ENCODE measurements at places on chromosomes 7 and 10.

GRCh38 chr10:83816942-83817341, 322.4 kb upstream of the GHITM start:
- DNase-seq = no peak

DNA sequence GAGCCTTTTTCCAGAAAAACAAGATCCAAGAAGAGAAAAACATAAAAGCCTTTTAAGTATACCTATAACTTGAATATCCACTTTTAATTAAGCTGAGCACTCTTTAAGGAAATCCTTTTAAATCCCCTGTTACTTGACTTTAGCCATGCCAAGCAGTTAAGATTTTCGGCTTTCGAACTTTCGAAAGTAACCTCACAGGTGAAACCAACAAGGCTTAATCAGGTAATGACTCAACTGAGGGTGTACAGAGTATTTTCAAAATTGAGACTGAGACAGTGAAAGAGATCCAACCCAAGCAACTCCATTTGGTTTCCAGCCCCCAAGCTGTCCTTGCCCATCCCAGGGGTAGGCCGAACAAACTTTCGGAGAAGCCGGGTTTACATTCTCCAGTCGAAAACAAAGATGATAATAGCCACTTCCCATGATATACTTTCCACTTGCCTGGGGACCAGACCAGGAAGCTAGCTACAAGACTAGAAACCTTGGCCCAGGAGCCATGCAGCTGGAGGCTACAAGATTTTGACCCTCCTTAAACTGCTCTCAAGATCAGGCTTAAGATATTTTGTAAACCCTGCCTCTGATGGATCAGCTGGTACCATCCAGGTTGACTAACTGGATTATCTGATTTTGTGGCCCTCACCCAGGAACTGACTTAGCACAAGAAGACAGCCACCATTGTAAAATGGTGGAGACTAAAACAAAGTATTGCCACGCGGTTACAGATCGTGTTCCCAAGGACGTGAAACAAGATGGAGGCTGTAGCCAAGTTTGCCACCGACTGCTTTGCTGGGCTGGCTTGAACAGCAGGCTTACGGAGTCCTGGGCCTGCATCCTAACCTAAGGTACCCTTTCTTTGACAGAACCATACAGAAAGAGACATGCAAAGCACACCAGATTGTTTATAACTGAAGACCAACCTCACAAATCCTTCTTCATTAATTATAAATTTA, 32.3 kb downstream of the C1GALT1 start:
- DNase-seq = no peak

GRCh38 chr7:1579481-1580421, 9.9 kb upstream of the PSMG3 start:
- DNase-seq = peak; percentile 72

DNA sequence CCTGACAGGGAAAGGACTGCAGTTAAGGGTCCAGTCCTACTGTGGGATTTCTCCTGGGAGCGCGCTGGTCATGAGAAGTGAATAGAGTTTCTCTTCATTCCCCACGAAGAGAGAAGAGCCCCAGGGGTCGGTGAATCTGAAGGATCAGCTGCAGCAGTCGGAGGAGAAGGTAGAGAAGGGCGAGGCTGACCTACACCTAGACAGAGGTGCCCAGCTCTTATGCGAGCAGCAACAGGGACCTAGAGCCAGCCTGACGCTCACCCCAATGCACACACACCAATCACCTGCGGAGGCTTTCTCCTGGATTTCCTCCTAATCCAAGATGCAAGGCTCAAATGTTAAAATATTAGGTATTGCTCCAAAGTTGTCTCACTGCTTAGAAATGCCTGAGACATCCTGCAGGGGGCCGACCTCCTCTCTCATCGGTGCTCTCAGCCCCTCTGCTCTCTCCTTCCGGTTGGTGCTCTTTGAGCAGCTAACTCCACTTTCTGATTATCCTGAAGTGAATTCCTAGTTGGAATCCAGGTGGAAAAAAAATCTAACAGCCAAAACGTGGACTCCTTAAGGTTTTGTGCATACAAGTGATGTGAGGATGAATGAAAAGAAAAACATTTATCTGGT, 176.4 kb downstream of the AHR start:
- no peak for DNase-seq

DNA sequence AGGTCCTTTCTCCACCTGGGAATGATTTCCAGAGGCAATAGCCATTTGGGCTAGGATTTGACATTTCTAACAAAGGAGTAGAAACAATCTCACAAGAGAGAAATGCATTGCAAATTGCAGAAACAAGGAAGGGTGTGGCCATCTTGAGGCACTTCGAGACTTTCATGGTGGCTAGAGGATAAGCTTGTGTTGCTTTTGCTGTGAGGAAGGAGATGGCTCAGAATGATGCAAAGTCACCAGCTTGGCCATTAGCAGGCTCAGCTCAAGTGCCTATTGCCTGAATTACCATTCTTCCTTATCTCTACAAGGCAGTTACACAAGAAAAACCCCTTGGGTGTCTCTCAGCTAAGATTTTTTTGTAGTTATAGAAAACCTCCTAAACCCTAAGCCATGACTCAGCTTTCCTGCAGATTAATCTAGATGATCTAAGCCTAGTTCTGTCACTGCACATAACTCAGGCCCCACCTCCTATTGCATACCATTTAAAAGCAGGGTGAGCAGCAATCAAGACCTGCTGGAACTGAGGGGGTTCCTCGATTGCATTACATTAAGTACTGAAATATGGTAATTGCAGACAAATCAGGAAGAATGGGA, 683.1 kb downstream of the NRG3 start:
- DNase-seq = no peak

DNA sequence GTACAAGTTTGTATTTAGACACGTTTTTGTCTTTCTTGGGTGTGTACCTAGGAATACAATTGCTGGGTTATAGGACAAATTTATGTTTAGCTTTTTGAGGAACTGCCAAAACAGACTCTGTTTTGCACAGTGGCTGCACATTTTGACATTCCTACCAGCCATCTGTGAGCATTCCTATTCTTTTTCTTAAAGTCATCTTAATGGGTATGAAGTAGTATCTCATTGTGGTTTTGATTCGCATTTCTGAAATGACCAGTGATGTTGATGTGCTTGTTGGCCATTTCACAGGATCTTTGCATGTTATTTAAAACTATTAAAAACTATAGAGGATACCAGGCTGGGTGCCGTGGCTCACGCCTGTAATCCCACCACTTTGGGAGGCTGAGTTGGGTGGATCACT, 32.6 kb upstream of the IL15RA start:
- DNase-seq = no peak

- no peak for DNase-seq
Measured at GRCh38 chr10:133012573-133013359, 70.4 kb upstream of the CFAP46 start.

DNA sequence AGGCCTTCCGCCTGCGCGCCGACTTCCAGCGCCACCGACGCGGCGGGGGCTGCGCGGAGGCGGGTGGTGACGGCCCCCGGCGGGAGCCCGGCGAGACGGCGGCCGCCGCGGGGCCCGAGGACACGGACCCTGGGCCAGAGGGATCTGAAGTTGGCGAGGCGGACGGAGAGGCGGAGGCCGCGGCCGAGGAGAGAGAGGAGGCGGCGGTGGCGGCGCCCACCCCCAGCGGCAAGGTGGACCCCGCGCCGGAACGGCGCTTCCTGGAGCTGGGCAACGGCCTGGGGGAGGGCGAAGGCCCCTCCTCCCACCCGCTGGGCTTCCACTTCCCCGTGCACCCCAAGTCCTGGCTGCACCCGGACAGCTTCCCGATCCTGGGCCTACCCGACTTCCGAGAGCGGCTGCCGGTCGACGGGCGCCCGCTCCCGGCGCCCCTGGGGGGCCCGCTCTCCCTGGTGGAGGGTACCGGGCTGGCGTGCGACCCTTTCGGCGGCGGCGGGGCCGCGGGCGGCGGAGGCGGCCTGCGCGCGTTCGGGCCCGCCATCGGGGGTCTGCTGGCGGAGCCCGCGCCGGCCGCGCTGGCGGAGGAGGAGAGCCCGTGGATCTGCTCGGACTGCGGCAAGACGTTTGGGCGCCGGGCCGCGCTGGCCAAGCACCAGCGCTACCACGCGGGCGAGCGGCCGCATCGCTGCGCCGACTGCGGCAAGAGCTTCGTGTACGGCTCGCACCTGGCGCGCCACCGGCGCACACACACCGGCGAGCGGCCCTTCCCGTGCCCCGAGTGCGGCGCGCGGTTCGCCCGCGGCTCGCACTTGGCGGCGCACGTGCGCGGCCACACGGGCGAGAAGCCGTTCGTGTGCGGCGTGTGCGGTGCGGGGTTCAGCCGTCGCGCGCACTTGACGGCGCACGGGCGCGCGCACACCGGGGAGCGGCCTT, 16.2 kb downstream of the ZNF316 start:
- DNase-seq = no peak

DNA sequence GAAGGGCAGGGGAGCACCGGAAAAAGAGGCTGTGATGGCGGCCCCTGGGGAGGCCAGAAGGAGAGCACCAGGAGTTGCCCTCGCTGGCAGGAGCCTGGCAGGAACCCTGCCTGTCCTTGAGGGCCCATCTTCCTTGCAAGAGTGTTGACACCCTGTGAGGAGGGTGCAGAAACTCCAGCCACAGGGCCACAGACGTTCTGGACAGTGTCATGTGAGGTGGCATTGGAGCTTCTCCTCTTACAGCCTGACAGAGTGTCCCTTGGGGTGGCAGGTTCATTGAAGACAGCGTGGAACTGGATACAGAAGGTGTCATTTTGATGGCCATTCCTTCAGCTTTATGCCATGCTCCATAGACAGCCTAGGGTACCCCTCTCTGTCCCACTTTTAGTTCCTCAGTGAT, 54.2 kb downstream of the RBM20 start:
- DNase-seq = no peak

GRCh38 chr10:126661841-126662515, 8.5 kb downstream of the C10orf90 start:
- DNase-seq = no peak

DNA sequence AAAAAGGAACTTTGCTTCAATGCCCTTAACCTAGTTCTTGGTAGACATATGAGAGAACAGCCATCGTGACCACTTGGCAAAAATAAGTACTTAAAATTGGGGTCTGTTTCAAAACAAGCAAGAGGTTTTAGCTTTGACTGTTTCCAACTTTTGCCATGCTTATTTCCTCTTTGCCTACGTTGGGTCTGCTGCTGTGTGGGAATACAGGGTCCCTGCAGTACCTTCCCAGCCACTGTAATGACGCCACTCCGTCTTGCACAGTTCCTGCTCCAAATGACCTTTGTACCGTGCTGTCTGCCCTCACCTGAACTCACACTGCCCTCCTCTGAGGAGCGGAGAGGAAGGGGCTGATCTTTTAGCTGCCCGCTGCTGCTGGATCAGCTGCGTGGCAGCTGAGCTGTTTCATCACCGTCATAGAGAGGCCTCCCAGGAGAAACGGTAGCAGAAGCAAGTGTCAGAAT, 133.1 kb downstream of the MAPK8 start:
- no peak for DNase-seq

GRCh38 chr10:25852364-25852941, 81.6 kb upstream of the MYO3A start:
- no peak for DNase-seq

- DNase-seq = no peak
Measured at GRCh38 chr7:31957756-31958155, 112.5 kb downstream of the PDE1C start.

DNA sequence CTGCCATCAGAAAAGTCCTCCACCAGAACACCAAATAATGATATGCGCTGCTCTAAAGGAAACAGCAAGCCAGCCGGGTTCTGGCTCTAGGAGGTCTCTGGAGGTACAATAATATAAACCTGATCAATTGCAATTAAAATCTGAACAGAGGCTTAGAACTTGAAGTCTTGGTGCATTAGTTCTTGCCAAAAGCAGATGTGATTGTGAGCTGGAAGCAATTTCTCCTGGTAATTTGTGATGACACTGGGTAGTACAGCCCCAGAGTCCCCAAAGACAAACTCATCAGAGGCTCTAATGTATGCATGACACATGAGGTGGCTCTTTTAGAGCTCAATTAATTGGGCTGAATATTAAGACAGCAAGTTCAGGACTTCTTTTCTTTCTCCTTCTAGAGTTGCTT, 3.3 kb downstream of the ETV1 start:
- no peak for DNase-seq

DNA sequence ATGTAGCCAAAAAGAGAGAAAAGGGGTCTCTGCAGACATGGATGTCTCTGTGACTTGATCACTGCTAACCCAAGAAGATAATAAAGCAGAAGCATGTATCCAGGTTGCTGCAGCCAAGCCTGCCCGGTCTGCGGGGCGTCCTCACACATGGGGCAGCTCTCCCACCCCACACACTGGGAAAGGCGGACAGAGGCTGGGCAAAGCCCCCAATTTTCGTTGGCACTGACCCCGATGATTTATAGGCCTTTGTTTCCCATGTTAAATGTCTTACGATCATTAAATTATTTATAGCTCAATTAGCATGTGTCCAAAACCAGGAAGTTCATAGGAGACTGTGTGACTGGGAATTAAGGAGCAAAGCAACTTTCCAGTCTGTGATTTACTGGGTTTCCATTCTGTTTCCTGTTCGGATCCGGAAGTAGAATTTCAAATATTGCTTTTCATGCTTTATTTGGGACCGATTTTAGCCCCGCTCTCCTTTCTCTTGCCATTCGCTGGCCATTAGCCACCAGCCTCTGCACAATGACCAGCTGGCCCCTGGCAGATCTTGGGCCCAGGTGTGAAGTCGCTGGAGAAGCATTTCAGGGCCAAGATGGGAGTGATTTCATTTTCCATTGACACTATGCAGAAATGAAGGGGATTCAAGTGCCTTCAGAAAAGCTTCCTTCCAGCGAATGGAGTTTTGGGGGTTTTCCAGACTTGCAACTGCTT, 91.6 kb downstream of the EGFR start:
- DNase-seq = no peak

GRCh38 chr10:70055550-70055949, 2.9 kb downstream of the MACROH2A2 start:
- no peak for DNase-seq
